ENCODE measurements at places on chromosomes 16 and 17.
A peak's percentile ranks its signal among the peaks of the same experiment; 100 is the strongest.

GRCh38 chr17:55760643-55761355 is 9.9 kb downstream of the PCTP start:
- no peak for DNase-seq

DNA sequence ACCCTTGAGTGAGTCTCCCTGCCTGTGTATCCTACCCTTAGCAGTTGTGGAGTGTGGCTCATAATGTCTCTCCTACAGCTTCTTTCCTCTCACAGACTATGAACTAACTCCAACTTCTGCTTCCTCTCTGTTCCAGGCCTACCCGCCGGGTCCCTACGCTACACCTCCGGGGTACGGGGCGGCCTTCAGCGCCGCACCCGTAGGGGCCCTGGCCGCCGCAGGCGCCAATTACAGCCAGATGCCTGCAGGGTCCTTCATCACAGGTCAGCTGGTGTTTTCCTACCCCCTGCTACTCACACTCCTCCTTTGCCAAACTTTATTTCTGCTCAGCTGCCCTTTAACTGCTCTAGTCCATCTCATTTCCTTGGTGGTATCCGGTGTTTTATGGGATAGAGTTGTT is 5.4 kb downstream of the RNF227 start:
- no peak for DNase-seq

DNA sequence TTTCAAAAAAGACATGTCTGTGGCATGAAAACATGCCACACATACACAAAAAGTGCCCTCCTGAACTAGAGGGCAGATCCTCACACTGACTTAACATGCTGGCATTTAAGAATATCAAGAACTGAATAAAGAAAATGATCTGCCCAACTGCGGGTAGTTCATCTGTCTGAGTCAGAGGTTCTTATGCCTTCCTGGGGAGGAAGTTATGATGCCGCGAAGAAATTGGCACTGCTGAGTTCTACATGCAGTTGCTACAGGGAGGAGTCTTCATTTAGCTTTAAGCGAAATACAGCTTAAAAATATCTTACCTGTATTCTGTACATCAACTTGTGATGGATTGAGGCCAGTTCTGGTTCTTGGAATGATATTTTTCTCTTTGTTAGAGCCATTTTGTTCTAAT is 6.3 kb downstream of the ALDH3A2 start:
- DNase-seq: no peak

DNA sequence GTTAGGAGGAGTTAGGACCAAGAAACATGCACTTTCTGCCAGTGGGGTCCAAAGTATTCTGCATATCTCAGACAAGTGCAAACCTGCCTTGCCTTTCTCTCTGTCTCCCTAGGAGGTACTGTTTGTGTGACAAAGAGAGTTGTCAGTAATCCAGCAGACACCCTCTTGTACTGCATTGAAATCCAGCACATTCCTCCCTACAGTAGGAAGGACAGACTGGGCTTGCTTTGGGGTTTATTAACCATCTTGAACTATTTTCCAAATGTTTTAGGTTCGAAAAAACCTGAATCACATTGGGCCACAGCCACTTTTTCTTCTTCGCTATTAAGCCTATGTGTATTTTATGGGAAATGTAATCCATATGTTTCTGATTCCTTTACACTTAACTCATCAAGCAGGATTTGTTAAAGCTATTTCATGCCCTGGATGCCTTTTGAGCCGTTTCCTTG is 204.2 kb upstream of the KCNJ16 start:
- peak; percentile 82 for DNase-seq

- no peak for DNase-seq
These were observed 6.5 kb downstream of the HIGD1B start for GRCh38 chr17:44854192-44854591.

DNA sequence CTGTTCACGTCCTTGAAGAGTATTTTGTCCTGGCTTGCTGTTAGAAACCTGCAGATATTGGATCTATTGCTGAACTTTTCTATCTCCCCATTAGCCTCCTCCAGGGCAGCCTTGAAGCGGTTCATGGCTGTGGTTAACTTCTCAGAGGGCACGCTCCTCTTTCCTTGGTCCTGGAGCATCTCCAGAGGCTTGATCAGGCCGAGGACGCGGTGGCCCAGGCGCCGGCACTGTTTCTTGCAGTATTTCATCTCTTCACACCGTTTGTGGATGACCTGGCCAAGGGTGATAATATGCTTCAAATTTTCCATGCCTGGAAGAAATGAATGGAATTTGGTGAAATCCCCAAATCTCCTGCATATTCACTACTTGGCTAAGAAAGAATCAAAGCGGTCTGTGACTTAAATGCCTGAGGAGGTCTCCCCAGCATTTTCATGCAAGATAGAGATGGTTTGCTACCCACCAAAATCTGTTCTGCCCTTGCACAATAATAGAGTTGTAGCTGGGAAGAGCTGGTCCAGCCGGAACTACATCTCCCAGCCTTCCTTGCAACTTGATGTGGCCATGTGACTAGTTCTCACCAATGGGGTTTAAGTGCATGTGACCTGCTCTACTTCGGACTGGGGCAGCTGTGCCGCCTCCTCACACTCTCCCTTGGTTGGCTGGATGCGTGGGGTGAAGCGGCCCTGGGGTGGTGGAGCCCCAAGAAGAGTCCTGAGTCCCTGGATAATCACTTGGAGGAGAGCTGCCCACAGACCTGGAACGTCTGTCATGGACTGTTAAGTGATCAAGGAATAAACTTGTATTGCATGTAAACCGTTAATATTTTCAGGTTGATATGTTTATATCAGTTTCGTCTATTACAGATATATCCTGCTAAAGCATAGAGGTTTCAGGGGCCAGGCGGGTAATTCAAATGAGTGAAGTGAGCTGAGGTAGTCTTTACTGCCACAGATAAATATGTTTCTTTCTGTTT is 4.9 kb downstream of the MLKL start:
- peak; percentile 89 for DNase-seq

GRCh38 chr16:86215233-86215978 is 294.9 kb upstream of the FOXF1 start:
- no peak for DNase-seq

- DNase-seq: no peak
These were observed 20.1 kb downstream of the RAB11FIP3 start for GRCh38 chr16:445566-445965.

DNA sequence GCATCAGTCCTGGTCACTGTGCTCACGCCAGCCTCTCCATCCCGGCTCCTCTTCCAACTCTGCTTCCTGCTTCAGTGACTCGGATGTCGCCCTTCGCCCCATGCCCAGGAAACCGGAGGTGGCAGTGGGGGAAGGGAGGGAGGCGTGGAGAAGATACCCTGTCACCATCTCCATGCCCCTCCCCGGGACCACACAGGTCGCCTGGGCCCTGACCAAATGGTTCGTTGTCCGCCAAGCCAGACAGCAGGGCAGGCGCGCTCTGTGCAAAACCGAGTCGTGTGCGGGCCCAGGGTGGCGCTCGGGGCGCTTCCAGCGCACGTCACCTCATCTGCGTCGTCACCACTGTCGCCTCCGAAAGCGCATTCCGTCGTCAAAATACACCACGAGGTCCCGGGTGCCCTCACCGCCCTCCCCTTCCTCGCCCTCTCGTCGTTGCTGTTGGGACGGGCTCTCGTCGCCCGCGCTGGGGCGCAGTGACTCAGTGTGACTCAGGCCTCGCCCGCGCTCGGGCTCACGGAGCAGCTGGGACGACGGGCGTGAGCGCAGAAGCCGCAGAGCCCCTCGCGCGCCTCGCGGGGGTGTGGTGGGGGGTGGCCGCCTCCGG is 39.2 kb downstream of the ZNF778 start:
- DNase-seq: peak; percentile 71

- DNase-seq: no peak
These were observed 601 bp downstream of the SPNS1 start for GRCh38 chr16:28975158-28975599.

- DNase-seq: no peak
These were observed 36.9 kb downstream of the PPL start for GRCh38 chr16:4900036-4900435.

DNA sequence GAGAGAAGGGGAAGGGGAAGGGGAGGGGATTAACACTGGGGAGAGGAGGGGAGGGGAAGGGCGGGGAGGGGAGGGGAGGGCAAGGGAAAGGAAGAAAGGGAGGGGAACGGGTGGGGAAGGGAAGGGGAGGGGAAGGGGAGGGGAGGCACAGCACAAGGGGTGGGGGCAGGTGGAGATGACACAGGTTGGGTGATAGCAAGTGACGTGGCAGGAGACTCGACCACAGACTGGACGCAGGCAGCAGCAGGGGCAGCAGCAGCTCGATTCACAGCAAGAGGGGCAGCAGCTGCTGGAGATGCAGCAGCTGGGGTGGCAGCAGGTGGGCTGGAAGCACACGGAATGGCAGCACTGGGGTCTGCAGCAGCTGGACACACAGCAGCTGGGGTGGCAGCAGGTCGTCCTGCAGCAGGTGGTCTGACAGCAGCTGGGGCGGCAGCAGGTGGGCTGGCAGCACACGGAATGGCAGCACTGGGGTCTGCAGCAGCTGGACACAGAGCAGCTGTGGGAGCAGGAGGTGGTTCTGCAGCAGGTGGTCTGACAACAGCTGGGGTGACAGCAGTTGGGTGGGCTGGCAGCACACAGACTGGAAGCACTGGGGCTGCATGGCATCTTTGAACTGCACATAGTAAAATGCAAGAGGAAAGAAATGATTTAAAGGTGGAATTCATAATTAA is at the start of gene KRTAP4-16:
Gene KRTAP4-16, minus strand, starts transcription at position 624 of the 674 bp plus-strand sequence. Its CDS starts 0 bp downstream, at position 624.
- DNase-seq: no peak

DNA sequence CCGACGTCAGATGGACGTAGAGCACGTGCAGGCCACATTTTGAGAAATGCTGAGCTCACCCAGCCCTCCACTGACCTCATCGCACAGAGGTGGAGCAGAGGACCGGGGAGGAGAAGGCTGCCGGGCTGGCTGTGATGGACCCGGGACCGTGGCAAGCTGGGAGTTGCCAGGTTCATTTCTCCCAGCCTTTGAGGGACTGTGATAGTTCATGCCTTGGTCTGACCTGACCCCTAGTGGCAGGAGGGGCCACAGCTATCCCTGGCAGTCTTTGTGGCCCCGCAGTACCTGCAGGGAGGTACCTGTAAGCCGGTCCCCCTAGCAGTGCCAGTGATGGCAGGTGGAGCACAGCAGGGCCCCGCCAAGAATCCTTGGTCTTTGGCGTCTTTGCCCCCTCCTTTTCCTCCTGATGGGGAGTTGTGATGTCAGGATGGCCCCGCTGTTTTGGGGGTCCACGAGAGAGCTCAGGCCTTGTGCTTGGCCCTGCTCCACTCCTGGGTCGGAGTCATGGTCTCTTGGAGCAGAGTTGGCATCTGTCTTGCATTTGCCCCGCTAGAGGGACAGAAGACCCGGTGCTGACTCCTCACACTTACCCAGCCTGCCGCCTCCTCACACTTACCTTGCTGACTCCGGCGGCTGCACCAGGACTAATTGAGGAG is 50.4 kb downstream of the OR1D5 start:
- peak; percentile 58 for DNase-seq

- DNase-seq: no peak
These were observed 368.5 kb upstream of the XYLT1 start for GRCh38 chr16:17839272-17839671.

DNA sequence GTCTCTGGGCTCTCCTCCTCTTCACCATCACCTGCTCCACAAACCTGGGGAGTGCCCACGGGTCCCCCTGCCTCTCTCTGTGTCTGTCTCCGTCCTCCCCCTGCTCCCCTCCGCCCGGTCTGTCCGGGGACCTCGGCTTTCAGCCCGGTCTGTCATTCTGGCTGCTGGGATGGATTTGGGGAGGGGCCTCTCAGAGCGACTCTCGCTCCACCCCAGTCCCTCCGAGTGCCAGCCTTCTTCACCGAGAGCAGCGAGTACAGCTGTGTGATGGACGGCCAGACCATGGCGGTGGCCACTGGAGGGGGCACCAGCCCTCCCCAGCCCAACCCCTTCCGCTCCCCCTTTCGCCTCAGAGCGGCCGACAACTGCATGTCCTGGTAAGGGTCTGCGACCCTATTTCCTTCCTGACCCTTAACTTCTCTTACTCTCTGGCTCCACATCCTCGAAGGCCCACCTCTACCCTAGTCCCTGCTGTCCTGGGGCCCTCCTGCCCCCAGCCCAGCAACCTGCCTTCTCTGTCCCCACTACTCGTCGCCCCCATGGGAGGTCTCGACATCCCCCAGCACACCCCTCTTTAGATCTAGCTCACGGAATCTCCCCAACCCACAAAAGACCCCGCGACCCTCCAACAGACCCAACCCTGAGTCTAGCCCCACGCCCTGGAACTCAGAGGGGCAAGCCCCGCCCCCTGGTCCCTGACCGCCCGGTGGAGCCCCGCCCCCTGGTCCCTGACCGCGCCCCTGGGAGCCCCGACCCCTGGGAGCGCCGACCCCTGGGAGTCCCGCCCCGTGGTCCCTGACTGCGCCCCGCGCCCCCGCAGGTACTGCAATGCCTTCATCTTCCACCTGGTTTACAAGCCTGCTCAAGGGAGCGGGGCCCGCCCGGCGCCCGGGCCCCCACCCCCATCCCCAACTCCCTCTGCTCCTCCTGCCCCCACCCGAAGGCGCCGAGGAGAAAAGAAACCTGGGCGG is 5.6 kb upstream of the CXCL16 start:
- no peak for DNase-seq

DNA sequence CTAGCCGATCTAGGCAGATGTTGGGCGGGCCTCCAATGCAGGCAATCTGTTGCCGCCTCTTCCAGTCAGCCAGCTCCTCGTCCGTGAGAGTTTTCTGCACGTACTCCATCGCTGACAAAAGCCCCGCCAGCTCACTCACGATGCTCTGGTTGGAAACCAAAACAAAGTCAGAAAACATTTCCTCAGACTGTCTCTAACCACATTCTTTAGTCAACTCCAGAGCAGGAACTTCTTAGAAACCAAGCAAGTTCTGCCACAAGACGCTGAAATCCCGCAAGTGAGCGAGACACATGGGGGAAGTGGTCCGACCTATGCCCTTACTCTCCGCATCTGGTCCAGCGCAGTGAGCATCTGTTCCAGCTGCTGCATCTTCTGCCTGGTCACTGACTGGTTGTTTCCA is 49.1 kb downstream of the STAT5A start:
- DNase-seq: no peak

GRCh38 chr16:1206326-1206725 is 18.7 kb downstream of the TPSG1 start:
- DNase-seq: no peak

- no peak for DNase-seq
These were observed 280.2 kb downstream of the FOXL1 start for GRCh38 chr16:86858501-86858900.

DNA sequence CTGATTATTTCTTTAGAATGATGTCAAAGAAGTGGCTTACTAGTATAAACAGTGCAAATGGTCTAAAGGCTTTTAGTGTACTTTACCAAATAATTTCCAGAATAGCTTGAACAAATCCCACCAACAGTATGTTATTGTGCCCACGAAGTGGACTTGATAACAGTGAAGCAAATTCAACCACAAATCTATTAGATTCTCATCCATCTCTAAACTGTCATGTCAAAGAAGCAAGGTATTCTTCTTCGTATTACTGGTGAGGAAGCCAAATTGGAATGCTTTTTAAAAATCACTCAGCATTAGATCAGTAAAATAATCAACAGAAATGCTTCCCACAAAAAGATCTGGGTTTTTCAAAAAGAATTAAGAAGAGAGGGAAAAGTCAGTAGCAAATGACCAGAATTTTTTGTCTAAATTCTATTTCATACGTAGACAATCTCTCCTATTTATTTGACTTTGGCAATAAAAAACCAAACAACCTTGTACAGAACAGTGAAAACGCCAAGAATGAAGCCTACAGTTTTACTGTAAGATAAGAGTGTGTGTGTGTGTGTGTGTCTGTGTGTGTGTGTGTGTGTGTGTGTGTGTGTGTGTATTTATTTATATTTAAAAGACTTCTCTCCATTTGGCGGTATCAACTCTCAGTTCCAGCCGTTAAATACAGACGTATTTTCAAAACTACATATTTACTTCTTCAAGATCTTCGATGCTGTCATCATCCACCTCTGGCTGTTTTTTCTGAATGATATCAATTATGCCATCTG is 114.6 kb downstream of the CYB561 start:
- no peak for DNase-seq

- peak; percentile 52 for DNase-seq
These were observed 188.0 kb upstream of the TNRC6C start for GRCh38 chr17:77770331-77771105.

Data from EL (cell line).